Left ventricle myocardium superior (tissue), 1 donor: ENCODE measurements at places on chromosomes 3 and 15.

DNA sequence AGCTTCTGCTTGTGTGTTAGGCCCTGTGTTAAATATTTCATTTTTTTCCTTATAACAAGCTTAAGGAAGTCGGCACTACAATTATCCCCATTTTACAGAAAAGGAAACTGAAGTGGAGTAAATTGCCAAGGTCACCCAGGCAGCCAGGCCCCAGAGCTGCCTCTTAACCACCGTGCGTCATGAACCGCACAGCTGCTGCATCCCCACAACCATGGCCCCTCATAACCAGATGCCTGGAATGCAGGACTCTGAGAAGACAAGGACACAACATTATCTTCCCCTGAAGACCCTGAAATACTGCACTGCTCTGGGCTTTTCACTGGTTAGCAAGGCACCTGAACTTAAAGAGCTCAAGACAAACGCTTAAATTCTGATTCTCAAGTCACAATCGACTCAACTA lies 14.6 kb downstream of the LRIG1 start:
- DNase-seq: no peak

GRCh38 chr15:70480196-70480856 lies 283.0 kb downstream of the UACA start:
- DNase-seq: no peak

- DNase-seq: no peak
These were observed 14.4 kb upstream of the C3orf80 start for GRCh38 chr3:160210799-160211221.

DNA sequence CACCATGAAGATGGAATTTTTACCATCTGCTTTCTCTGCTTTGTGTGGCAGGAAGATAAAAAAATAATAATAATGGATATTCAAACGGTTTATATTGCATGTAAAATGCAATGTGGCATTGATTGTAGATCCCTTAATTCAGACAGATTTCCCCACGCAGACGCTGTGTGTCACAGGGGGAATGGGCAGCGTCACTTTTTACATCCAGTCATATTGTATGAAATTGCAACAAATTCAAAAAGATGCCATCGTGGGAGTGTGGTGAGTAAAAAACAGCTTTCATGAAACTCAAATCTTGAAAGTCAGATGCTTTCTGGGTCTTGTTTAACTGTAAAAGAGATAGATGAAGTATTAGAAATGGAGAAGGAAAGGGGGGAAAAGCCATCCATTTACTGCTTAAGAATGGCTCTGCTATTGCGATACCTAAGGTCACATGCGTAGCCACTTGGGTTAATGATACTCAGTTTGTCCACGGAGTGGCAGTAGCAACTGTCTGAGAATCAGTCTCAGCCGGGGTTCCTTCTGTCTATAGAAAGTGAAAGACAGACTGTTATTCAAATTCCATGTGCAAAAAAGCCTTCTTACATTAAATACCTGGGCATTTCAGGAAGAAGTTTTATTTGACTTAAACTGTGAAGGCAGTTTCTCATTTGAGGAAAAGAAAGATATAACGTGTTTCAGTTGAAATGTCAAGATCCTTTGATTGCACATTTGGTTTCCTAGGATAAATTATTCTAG lies 28.5 kb downstream of the BTD start:
- DNase-seq: no peak

- DNase-seq: no peak
These were observed 19.8 kb upstream of the PIGZ start for GRCh38 chr3:196988241-196989029.

- no peak for DNase-seq
These were observed 292.3 kb downstream of the KBTBD8 start for GRCh38 chr3:67290438-67290837.

DNA sequence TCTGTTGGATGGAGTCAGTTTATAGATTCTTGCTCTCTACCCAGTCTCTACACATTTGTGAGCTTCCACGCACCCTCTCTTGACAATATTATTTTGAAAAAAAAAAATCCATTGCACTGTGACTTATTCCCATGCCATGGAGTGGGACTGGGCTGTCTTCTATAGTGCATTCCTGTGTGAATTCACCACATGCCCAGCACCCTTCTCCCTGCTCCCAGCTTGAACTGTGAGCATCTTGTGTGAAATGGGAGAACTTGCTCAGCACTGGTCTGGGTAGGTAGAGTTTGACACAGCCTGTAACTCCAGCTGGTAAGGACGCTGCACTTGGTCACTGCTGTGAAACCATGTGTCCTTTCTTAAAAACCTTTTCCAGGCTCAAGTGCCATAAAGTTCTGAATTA lies 91.9 kb downstream of the ARNT2 start:
- DNase-seq: no peak

DNA sequence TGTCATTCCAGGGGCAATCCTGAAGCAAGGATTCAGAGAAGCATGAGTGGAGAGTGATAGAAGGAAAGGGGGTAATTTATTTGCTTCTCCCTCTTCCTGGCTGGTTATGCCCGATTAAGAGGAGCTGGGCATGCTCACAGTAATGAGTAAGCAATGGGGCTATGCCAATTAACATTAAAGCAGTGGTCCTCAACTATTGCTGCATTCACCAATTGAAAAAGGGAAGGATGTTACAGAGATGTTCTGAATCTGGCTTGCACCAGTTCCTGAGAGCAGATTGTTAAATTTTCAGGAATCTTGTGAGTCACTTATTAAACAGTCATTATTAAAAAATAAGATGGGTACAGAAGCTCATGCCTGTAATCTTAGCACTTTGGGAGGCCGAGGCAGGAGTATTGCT lies 85.9 kb upstream of the ZBTB20 start:
- no peak for DNase-seq

GRCh38 chr15:63422891-63423590 lies 41.4 kb upstream of the CA12 start:
- DNase-seq: no peak

DNA sequence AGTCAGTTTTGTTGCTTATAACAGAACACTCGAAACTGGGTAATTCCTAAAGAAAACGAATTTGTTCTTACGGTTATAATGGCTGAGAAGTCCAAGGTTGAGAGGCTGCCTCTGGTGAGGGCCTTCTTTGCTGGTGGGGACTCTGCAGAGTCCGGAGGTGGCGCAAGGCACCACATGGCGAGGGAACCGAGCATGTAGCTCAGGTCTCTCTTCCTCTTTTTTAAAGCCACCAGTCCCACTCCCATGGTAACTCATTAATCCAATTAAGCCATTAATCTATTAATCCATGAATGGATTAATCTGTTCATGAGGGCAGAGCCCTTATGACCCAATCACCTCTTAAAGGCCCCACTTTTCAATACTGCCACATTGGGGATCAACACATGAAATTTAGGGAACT lies 50.0 kb downstream of the ROPN1B start:
- DNase-seq: no peak

DNA sequence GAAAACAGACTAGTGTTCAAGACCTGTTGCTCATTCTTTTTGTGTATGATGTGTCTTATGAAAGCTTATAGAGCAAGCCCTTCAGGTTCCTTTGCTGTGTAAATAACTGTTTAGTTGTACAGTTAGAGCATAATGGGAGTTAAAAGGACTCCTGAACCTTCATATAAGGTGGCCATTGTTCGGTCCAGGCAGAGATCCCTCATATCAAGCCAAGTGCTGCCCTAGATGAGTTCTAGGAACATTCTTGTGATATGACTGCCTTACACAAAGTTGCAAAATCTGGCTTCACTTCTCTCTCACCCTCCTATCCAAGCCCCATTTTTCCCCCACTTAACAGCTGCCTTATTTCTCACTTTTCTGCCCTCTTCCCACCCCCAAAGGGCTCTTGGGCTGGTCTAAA lies 26.9 kb downstream of the GYG1 start:
- DNase-seq: no peak

DNA sequence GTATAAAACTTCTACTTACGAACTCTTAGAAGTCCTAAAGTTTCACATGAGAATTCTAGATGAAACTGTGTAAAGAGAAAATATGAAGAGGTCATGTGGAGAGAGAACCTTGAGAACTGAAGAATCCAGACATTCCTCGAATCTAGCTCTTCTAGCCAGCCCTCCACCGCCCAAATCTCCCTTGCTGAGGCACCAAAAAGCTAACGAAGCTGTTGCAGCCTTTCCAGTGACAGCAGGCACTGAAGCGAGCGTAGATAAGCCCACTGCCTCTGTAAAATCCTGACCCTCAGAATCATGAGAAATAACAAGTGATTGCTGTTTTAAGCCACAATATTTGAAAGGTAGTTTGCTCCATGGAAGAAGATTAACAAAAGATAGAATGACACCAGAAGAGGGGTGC lies 134.0 kb downstream of the GOLGA6L6 start:
- no peak for DNase-seq

- no peak for DNase-seq
These were observed 16.0 kb upstream of the ADIPOQ start for GRCh38 chr3:186826410-186826975.

GRCh38 chr3:170033489-170033888 lies 4.3 kb upstream of the GPR160 start:
- DNase-seq: no peak

- no peak for DNase-seq
These were observed 238.7 kb upstream of the TMCO5A start for GRCh38 chr15:37695719-37696118.

DNA sequence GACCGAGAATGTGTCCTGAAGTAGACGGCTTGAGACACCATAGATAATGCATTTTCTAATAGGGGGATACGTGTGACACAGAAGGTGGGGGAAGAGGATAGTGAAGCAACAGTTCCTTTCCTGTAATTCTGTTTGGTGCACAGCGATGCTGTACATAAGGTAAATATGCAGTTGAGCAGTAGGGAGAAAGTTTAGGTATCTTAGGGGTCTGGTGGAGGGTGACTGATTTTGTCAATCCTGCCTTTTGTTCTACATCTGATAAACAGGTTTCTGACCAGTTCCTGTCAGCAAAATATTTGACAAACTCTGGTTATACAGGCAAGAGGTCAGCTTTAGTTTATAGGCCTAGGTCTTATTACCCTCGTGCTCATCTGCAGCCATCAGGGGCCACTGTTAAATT lies 71.3 kb downstream of the TRAK1 start:
- no peak for DNase-seq

GRCh38 chr3:189458528-189458927 lies 172.7 kb upstream of the TP63 start:
- no peak for DNase-seq

DNA sequence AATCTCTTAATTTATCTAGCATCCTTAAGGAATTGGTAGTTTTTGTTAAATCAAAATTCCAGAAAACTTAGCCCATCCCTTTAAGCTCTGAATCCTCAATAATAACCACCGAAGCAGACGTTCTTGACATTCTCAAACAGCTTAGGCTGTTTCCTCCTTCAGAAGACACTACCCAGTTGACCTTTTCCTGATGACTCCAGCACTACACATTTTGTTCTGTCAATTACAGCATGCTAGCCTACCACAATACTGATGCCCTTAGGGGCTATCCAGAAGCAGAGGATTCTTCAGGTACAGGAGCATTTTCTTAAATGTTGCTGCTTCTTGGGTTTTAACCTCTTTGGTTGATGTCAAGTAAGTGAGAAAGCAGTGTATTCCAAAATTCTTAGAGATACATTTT lies 33.4 kb downstream of the ETV5 start:
- DNase-seq: no peak

DNA sequence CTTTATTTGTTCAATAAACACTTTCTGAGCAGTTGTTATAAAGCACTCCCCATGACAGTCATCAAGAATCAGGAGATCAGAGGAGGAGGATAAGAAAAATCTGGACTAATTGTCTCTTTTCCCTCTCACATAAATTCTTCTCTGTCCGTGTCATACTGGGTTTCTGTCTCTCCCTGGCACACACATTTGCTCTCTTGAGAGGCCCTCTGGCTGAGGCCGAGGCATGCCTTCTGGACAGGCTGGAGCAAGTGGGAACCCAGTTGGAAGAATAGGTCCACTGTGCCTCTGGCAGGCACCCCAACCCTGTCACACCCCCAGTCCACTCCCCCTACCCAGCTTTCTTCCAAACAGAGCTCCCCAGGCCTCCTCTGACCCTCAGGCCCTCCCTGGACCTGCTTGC lies 315.8 kb downstream of the UACA start:
- DNase-seq: no peak

GRCh38 chr3:46468753-46469600 lies 4.3 kb upstream of the LTF start:
- DNase-seq: peak; percentile 68

GRCh38 chr3:132536442-132537153 lies 60.5 kb upstream of the ACKR4 start:
- no peak for DNase-seq

DNA sequence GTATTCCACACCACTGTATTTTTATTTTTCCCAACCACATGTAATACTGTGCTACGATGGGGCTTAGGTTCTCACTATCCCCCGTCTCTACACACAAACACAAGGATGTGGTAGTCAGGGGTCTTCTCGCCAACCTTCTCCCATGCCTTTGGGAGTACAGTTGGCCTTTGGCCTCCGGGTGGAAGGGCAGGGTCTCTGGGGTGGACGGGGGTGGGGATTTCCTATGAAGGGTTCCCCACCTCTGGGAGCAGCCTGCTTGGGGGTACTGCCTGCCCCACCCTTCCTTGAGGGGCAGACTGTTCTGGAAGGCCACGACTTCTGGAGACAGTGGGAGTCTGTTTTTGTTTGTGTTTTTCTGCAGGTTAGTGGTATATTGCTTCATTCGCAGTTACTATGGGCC lies 21.3 kb upstream of the RAD18 start:
- no peak for DNase-seq

- DNase-seq: no peak
These were observed 70.1 kb downstream of the SMARCC1 start for GRCh38 chr3:47711596-47711995.

DNA sequence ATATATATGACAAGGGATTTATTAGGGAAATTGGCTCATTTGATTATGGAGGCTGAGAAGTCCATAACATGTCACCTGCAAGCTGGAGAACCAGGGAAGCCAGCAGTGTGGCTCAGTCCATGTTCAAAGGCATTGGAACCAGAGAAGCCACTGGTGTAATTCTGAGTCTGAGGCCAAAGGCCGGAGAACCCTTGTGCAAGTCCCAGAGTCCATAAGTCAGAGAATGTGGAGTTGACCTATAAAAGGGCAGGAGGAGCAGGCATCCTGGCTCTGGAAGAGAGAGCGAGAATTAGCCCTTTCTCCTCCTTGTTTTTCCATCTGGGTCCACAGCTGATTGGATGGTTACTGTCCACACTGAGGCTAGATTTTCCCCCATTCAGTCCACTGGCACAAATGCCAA lies 319.8 kb downstream of the IGSF11 start:
- DNase-seq: no peak

DNA sequence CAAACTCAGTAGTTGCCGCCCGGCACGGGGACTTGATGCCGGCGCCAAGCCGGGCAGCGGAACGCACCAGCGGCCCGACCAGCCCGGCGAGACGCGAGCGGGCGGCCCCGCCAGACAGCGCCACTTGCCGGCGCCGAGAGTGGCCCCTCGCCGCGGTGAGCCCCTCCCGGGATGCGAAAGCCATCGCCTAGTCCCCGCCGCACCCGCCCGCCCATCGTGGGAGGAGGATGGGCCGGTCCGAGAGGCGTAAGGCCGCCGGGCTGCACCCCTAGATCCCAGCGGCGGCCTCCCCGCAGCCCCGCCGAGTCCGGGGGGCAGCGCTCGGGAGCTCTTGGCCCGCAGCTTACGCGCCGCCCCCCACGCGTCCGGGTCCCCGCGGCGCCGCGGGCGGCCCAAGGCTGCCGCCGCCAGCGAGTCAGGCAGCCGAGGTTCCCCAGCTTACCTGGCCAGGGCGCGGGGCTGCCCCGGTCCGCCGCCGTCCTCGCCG lies 609 bp downstream of the GOLGA8A start:
- peak; percentile 67 for DNase-seq

- no peak for DNase-seq
These were observed 2.5 kb upstream of the IFRD2 start for GRCh38 chr3:50294492-50295403.
